Effector CD4-positive, alpha-beta T cell (primary cell): ENCODE measurements at places on chromosomes 1 and 21.

DNA sequence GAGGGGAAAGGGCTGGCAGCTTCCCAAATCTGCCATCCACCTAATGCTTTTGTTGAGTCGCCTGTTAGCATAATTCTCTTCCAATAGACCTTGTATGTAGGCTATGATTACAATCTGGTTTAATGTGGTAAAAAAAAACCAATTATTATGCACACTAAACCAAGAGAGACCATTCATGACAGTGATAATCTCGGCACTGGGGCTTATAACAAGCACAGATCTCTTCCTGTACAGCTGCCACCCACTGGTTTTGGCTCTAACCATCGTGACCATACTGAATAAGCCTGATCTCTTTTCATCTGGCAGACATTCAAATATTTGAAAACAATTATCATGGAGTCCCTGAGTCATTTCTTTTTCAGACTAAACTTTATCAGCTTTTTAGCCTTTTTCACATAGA is 12.0 kb upstream of the SYT14 start:
- no peak for DNase-seq

- no peak for DNase-seq
Measured at GRCh38 chr1:15171271-15171908, 17.8 kb downstream of the TMEM51 start.

DNA sequence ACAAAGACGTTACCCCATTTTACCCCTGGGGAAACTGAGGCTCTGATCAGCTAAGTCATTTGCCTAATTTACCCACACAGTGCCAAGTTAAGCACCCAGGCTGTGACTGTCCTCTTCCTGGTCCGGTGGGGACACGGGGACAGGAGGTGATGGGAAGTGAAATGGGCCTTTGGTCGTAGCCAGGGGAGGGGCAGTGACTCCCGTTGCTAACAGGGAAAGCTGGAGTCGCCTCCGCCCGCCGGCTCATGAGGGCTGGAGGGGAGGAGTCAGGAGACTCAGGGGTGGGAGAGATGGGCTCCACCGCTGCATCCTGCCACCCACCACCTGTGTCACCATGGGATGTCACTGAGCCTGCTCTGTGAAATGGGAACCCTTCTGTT is 139.3 kb downstream of the PGBD5 start:
- no peak for DNase-seq

DNA sequence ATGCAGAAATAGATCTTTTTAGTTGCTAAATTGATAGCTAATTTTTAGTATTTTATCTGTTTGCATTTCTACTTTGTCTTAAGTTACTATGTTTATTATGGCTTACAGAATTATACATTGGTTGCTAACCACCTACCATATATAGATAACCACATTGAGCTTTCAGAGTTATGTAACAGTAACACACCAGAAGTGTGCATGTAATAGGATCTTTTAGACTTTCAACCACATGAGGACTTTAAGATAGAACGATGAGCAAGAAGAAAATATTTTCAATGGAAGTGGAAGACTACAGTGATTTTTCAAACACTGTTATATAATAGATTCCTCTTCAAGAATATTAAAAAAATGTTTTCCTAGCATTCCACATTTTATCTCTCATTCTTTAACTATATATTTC is 28.8 kb downstream of the TOR1AIP1 start:
- DNase-seq = no peak

GRCh38 chr1:42158189-42158588 is 5.0 kb downstream of the GUCA2B start:
- no peak for DNase-seq

DNA sequence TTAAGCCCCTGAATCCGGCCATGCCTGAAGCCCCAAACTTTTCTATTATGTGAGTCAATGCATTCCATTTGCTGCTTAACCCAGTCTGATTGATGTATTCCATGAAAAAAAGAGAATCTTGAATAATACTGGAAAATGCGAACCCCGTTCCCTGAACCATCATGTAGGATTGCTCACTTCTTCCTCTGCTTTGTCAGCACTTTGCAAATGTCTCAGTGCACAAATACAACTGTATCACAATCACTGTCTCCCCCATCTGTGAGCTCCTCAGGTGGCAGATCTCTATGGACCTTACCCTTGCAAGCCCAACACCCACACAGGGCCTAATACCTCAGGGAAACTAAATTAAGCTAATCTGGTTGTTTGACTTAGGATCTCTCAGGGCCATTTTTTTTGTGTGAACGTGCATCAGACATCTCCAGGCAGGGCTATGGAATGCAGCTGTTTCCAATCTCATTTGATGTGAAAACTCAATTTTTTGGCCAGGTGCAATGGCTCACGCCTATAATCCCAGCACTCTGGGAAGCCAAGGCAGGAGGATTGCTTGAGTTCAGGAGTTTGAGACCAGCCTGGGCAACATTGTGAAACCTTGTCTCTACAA is 2.1 kb upstream of the RCAN3 start:
- DNase-seq = no peak

DNA sequence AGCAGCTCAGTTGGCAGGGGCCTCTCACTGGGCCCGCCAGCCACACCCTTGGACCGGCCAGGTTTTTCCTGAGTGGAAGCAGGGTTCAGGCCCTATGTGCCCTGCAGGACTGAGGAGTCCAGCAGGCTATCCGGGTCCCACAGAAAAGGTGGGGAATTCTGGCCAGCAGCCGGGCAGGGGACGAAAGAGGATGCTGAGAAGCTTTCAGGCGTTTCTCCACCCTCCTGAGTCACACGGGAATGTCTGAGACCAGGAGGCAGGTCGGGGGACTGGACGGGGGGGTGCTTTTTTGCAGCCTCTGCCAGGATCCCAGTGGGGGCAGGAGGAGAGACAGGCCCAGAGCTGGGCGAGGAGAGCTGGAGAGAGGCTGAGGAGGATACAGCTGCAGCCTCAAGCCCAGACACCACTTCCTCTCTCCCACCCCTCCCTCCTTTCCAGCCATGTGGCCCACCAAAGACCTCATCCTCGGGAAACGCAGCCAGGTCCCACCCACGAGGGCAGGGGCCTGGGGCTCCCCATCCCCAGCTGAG is 105.4 kb downstream of the SPSB1 start:
- DNase-seq = no peak

DNA sequence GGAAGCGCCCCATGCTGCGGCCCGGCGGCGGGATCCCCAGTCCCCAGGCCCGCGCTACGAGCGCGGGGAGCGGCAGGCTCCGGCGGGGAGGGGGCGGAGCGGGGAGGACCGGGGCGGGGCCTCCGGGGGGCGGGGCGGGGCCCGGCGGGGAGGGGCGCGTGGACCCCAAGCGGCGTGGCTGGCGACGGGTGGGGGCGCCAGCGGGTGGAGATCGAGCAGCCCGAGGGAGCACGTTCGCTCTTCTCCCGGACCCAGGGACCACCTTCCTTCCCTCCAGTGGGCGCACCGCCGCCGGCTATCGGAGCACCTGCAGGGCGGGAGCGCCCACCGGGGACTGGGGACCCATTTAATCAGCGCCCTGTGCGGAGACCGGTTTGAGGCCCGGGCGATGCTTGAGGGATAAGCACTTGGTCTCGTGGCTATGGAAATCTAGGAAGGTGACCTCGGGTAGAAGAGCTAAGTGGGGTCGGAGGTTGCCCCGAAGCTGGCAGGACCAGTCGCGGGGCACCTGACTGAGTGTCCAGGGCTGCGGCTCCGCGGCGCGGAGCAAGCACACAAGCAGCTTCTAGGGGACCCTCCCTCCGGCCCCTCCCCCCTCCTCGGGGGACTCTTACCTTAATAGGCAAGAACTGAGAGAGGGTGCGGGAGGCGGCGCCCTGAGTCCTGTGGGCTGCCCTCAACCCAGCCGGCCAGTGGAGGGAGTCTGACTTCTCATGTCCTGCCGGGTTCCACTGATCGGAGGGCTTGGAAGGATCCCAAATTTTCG is at the start of gene TSPAN2:
TSPAN2 (minus strand) TSS at position 84 of the 766 bp plus-strand sequence; CDS start at position 13, 71 bp downstream.
- DNase-seq = peak; percentile 56

DNA sequence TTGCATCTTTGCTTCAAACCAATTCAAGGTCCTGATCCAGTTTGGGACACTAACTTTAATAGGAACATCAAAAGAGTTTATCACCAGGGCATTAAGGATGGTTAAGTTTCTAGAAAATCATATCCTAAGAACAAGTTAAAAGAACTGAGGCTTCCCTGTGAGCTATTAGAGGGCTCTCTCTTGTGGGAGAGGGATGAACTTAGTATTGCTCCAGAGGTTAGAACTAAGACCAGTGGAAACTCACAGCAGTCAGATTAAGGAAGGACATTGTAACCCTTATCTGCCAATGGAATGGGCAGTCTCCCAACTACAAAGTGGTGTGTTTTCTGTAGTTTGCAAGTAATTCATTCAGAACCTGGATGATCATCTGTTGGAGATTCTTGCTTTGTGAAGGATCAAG is 36.8 kb downstream of the UBE2U start:
- DNase-seq = no peak

DNA sequence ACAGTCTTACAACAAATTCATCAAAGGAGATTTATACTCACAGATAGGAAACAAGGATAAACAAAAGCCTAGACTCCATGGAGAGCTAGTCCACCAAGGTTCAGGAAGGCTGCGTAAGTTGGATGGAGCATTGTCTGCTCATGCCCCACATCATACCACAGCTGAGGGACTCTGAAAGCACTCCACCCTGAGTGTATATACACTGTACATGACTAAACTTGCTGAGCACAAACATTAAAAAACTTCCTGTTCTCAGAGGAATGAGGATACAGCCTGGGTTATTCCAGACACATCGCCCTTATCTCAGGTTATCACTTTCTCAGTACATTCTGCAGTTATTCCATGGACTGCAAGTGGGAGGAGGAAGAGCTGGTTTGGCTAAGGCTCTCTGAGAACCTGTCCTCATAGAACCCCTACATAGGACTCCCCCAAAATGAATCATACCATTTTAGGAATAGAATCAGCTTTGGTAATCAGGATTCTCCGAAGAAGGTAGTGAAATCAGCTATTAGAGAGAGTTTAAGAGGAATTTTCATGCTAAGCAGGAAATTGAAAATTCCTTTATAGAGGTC is 58.0 kb upstream of the PRMT6 start:
- no peak for DNase-seq

GRCh38 chr1:200794506-200795065 is 55.9 kb downstream of the CAMSAP2 start:
- no peak for DNase-seq

- no peak for DNase-seq
Measured at GRCh38 chr1:117561071-117561470, 44.8 kb upstream of the TENT5C start.

GRCh38 chr1:16212251-16212961 is at the start of gene ARHGEF19:
Gene ARHGEF19 (minus strand): TSS chr1:16212652. CDS start chr1:16209054, 3,598 bp downstream.
- no peak for DNase-seq

GRCh38 chr1:184621260-184621659 is 133.4 kb downstream of the EDEM3 start:
- DNase-seq = no peak

GRCh38 chr21:26934383-26934782 is 32.5 kb downstream of the ADAMTS5 start:
- no peak for DNase-seq

- no peak for DNase-seq
Measured at GRCh38 chr1:177309880-177310279, 139.1 kb downstream of the BRINP2 start.

DNA sequence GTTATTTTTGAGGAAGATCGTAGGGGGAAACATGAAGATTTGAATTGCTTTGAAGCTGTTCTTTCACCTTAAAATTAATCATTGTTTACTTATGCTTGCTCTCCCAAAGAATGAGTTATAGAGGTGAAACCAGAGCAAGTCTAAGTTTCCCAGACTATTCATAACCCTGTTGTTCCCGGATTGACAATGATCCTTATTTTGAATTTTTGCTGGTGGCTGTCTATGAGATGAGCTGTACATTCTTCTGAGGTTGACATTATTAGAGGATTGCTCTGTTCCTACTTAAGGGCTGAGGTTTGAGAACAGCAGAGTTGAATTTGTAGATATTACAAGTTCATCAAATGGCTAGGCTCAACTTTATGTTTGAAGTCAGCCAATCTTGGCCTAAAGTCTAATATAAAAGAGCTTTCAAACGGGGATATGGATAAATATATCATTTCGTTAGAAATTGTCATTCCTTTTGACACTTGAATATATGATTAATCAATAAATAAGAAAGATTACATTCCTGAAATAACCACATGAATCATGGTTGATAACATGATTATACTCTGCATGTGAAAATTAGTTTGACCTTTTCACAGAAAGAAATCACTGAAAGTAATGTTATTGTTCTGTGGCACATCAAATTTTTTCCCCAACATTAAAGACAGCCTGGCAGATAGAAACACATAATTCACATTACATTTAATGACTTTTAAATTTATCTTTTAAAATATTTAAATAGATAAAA is 19.1 kb upstream of the PDE4B start:
- no peak for DNase-seq

- no peak for DNase-seq
Measured at GRCh38 chr1:154483941-154484803, 17.8 kb upstream of the TDRD10 start.

DNA sequence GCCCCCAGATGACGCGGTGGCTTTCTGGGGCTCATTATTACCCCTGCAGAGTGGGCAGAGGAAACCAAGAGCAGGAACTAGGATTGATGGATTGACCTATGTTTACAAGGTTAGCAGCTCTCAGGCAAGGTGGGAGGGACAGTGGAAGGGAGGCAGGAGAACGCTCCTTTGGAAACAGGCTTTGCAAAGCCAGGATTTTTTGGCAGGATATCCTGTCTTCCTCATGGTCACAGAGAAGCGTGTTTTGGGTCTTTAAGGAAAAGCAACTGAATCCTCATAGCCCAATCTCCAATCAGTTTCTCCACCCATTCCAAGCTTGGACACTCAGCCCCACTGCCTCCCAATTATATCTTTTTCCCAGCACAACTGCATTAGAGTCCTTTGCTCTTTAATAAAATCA is 105.6 kb upstream of the SOD1 start:
- no peak for DNase-seq

DNA sequence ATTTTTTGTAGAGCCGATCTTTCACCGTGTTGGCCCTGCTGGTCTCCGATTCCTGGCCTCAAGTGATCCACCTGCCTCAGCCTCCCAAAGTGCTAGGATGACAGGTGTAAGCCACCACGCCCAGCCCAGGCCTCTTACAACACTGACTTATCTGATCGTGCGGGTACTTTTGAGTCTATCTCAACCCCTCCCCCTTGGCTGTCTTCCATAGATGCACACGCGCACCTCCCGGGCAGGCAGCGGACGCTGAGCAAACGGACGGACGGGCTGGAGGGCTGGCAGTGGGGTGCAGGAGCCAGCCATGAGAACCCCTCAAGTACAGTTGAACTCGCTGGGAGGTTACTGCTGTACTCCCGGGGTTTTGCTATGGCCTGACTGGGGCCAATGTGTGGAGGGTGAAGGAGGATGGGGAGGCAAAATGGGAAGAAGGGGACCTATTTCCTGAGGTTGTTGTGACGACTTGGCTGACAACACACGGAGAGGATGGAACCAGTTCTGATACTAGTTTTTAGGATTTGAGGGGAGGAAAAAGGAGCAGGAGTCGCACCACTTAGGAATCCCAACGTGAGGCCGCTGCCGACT is 959 bp downstream of the CD58 start:
- peak; percentile 23 for DNase-seq
